GM12864 (cell line): ENCODE measurements at places on chromosomes 5 and 9.

- DNase-seq = peak; percentile 13
These were observed 89.5 kb downstream of the EPB41L4A start for GRCh38 chr5:112329419-112330090.

- DNase-seq = no peak
These were observed 12.9 kb downstream of the FLT4 start for GRCh38 chr5:180636403-180637075.

GRCh38 chr5:78287833-78288232 is 6.7 kb downstream of the AP3B1 start:
- DNase-seq = no peak

GRCh38 chr5:36272136-36272690 is 29.5 kb downstream of the RANBP3L start:
- DNase-seq = no peak

GRCh38 chr5:177370488-177371119 is 12.9 kb downstream of the RGS14 start:
- no peak for DNase-seq

DNA sequence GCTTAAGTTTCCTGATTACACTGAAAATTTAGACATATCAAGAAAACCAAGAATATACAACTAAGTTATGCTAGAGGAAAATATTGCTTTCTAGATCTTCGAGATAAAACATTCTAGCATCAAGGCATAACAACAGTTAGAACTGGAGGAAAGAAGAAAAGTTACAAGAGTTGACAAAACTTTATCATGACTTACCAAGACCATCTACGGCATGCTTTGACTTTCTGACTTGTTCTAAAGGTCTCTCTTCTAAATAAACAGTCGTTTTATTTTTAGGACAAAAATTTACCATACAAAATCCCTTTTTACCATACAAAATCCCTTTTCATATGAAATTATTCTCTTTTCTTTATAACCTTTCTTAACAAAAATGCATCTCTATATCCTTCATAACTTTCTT is 1110.1 kb upstream of the CDH10 start:
- DNase-seq = no peak

DNA sequence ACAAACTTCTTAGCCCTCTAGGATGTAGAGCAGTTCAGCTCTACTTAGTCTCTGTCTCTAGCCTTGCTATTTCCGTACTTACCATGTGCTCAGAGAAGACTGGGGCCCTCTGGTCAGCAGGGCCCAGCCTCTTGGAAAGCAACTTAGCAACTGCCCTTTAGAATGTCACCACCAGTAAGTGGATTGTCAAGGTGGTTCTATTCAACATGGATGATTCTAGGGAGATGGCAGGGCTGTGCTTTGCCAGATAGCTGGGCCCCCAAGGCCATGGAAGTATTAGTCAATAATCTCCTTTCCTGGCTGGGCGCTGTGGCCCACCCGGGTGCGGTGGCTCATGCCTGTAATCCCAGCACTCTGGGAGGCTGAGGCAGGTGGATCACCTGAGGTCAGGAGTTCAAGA is 177.6 kb upstream of the MVB12B start:
- DNase-seq = no peak

GRCh38 chr9:86716326-86716922 is 230.9 kb downstream of the GAS1 start:
- no peak for DNase-seq

GRCh38 chr9:4855841-4856240 is 63.1 kb downstream of the RCL1 start:
- no peak for DNase-seq

DNA sequence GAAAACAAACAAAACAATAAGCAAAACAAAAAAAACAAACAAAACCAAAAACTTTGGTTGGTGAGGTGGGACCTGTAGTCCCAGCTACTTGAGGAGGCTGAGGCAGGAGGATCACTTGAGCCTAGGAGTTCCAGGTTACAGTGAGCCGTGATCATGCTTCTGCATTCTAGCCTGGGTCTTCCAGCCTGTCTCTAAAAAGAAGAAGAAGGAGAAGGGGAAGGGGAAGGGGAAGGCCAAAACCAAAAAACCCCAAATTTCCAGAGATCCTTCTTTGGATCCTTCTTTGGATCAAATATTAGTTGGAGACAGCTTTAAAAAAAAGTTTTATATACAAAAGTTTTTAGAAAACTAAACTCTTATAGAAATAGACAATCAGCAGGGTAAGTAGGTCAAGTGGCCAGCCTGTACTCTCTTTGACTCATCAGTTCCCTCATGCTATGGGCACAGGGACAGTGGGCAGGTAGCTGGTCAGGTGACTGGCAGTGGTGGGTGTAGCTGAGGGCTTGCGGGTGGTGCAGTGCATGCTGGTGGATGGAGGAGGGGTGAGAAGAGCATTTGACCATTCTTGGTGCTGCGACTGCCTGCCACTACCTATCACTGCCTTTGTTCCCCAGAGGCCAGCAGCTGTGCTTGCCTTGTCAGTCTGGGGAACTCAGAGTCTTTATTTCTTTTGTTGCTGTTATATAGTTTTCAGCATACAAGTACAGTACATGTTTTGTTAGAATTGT is 12.6 kb downstream of the RCL1 start:
- DNase-seq = no peak

- DNase-seq = no peak
These were observed 128.5 kb downstream of the VPS13A start for GRCh38 chr9:77305622-77306400.

DNA sequence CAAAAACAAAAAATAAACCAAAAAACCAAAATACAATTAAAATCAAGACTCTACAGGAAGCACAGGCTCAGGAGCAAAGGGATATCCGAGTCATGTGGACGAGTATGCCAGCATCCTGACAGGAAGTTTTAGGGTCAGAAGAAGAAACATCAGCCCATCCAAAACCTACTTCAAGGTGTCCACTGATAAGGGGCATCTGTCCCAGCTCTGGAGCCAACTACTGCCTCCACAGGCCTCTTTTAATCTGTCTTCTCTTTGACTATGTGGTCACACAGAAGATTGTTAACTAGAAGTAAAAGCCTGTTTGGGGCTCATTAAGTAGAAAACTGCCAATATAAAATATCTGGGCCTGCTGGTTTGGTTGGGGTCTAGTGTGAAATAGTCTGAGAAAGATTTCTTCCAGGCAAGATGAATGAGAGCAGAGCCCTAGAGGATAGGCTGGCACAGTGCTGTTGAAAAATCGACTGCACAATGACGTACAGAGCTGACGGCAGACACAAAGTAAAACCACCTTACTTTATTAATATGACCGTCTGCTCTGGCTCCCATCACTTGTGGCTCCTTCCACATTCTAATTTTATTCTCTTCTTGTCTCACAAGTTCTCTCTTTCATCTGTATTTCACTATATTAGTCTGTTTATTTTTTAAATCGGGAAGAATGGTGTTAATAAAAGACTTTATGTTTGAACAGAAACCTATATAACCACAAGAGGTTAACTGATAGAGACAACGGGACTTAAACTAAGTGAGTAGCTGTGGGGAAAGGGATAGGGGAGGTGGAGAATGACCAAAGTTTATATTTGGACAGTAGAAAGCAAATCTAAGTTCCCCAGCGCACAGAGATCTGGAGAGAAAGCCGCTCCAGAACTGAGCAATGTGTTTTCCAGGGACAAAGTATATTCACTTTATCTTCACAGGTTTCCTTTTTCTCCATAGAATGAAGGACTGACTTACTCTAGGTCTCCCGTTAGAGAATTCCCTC is 22.9 kb upstream of the MSH3 start:
- DNase-seq = no peak

DNA sequence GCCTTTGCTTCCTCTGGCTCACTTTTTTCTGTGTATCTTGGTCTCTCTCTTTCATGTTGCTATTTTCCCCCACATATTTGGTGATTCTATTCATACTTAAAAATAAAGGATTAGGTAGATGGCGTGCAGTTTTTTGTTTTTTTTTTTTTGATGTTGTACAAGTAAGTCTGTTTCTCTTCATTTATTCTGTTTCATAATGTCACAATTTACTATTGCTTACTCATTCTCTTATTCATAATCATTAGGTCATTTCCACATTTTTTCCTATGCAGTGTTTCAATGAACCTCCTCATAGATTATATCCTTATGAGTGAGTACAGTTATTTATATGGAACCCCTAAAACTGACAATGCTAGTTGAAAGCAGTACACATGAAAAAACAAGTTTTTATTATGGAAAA is 136.3 kb downstream of the APBA1 start:
- DNase-seq = no peak

DNA sequence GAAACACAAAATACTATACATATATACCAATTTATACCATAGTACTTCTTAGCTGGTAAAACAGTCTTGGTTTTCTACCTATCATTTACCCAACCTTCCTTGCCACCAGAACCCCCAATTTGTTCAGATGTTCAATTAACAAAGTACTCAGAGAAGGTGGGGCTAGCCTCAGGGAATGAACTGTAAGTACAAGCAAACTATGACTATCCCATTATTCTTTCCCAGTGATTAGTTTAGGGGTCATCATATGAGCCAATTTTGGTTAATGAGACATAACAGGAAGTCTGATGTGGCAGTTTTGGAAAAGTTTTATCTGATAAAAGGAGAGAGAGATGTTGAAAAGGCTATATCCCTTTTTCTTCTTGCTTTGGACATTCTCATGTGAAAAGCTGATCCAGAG is 125.8 kb downstream of the DTWD2 start:
- DNase-seq = no peak

- DNase-seq = no peak
These were observed 46.2 kb downstream of the MTAP start for GRCh38 chr9:21848615-21849014.

GRCh38 chr9:92514635-92515034 is 21.2 kb downstream of the ECM2 start:
- DNase-seq = no peak

- DNase-seq = no peak
These were observed 81.3 kb downstream of the RAPGEF1 start for GRCh38 chr9:131658377-131659129.

DNA sequence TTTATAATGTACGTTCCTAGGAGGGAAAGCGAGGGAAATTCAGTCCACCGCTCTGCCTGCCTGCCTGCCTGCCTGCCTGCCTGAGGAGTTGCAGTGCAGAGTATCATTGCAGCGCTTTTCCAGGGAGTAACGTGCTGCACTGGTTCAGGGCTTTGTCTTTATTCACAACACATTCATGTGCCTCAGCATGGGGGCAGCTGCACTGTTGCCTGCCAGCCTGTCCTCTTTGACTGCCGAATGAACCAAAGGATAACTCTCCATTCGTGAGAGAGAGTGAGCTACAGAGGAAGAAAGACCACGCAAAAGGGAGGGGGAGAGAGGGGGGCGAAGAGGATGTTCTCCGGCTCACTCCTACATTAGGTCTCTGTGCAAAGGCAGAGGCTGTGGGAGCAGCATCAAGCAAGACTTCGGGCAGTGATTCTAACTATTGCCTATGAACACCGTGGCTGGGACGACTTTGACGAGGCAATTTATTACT is 791.2 kb downstream of the MAT2B start:
- DNase-seq = no peak

GRCh38 chr5:11346336-11346735 is 557.9 kb downstream of the CTNND2 start:
- no peak for DNase-seq

- DNase-seq = no peak
These were observed 396.9 kb downstream of the ENC1 start for GRCh38 chr5:74243634-74244033.

- peak; percentile 22 for DNase-seq
These were observed 24.3 kb downstream of the CPLX2 start for GRCh38 chr5:175895686-175896102.

GRCh38 chr9:109391176-109391575 is 70.3 kb upstream of the EPB41L4B start:
- no peak for DNase-seq

- DNase-seq = no peak
These were observed 6.4 kb downstream of the B4GALT7 start for GRCh38 chr5:177606071-177607051.

DNA sequence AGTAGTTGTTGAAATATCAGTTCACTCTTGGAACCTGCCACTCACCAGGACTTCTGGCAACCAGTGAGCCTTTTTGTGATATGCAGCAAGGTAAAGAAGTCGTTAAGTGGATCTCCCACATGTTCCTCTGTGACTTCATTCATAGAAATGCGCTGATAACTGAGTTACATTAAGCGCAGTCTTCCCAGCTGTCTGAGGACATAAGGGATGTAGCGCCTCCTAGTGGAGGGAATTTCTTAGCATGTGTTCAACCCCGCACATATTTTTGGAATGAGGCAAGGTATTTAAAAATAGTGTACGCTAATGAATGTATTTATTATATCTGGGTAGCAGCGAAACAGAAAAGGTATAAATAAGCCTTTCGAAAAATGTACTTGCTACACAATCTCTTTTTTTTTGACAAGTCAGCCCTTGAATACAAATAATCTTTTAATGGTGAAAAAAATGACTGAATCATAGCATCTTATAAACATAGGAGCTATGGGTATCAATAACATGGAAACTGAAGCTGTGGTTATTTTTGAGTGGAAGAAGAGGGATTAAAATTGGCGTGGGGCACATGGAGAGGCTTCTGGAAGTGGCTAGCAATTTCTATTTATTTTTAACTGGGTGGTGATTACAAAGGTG is 38.0 kb downstream of the PALM2AKAP2 start:
- DNase-seq = peak; percentile 47

DNA sequence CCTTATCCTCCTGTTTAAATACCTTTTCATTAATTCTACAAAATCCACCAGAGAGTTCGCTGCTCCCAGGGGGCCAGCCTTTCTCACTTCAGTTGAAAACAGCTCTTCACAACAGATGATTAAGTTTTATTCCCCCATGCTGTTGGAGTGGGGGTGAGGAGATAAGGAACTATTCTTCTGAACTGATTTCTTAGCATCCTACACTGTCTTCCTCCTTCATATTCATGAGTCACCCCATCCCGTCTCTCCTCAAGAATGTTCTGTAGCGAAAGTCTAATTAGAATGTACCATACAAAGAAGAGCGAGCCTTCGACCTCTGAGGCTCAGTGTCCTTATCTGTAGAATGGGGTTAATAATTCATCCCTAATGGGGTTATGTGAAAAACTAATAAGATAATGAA is 138.0 kb downstream of the PIK3R1 start:
- no peak for DNase-seq
